ENCODE measurements at places on chromosomes 13 and 19. TPM values are rescaled to one million over a fixed set of nuclear protein-coding genes. Genes with fewer than 3 reads are reported as not detected.
A peak's percentile ranks its signal among the peaks of the same experiment; 100 is the strongest.

NLRP9 gene
- not detected for total RNA-seq

DNA sequence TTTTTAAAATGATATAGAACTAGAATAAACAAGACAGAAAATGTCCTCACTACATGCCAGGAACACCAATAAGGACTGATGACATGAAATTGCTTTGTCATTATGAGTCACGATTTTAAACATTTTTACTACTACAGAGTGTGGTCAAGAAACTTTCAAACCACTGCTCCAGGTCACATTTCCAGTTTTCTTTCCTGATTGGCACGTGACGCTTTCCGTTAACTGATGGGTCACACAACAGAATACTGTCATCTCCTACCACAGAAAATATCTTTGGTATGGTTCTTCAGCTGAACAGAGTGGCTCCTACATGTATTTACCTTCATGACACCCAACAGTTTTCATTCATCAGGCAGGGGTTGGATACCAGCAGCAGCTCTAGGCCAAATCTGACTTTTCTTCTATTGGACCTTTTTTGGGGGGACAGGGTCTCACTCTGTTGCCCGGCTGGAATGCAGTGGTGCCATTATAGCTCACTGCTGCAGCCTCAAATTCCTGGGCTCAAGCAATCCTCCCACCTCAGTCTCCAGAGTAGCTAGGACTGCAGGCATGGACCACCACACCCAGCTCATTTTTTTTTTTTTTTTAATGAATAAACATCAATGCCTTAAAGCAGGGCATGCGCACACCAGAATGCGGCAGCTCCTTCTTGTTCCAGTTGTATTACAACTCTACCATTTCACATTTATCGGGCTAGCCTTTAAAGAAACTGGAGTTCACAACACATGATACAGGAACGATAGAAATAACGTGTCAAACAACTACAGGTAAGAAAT lies 147.4 kb downstream of the RNF17 start:
- peak; percentile 52 for DNase-seq

GRCh38 chr19:40529093-40529954 lies 47.3 kb upstream of the SHKBP1 start:
- DNase-seq = peak; percentile 72

DNA sequence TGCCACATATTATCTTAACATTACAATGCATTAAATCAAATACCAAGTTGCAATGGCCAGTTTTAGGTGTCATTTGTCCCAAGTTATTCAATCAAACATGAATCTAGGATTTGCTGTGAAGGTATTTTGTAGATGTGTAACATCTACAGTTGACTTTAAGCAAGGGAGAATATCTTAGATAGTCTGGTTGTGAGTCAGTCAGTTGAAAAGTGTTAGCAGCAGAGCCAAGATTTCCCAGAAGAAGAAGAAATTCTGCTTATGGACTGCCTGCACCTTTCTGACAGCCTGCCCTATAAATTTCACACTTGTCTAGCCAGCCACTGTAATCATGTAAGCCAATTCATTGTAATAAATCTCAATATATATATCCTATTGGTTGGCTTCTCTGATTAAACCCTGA lies 41.3 kb upstream of the INTS6 start:
- DNase-seq = no peak

SMAD9 gene
- total RNA-seq = 4.3 TPM

DNM2 gene
- total RNA-seq = 107 TPM

GRCh38 chr19:7913652-7914051 lies 978 bp upstream of the TGFBR3L start:
- DNase-seq = no peak

PSG11 gene
- total RNA-seq = not detected

KLK2 gene
- total RNA-seq = not detected
